ENCODE measurements at places on chromosomes 4 and X.

DNA sequence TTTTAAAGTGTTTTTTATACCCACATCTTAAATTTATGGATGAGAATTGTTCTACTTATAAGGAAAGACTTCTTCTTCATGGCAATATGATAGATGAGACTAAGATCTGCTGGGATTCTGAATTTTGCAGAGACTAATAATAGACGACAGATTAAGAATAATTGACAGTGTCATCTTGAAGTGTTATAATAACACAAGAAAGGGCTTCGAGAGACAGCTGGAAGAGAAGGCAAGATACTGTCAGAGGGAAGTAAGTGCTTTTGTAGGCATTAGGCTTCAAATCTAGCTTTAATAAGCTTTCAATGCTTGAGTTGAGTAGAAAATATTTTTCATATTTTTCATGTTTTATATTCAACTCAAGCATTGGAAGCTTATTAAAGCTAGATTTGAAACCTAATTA lies 797.6 kb upstream of the PABPC4L start:
- H3K27me3 ChIP-seq: no peaks in the 10 kb centered on the region
- no peak for ATAC-seq
- H3K4me1 ChIP-seq: no peaks in the 10 kb centered on the region
- no peak overlapping the region for H3K27ac ChIP-seq
- no peak overlapping the region for H3K4me3 ChIP-seq

DNA sequence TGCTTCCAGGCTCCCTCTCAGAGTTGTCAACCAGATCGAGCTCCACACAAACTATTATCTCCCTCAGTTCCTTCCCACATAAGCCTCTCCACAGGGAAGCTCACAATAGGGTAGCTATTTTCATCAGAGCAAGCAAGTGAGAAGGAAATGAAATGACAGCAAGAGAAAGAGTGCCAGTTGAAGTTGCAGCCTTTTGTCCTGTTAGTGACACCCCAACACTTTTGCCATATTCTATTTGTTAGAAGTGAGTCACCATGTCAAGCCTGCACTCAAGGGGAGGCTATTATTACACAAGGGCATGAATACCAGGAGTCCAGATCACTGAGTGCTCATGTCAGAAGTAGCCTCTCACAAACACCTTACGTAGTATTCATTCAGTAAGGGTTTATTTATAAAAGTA lies 266.3 kb upstream of the NOCT start:
- H3K27me3 ChIP-seq: no peaks in the 10 kb centered on the region
- no peaks in the 10 kb centered on the region for H3K4me1 ChIP-seq
- H3K4me3 ChIP-seq: no peak overlapping the region
- no peak for ATAC-seq
- no peaks in the 10 kb centered on the region for H3K36me3 ChIP-seq
- no peak overlapping the region for H3K27ac ChIP-seq

GRCh38 chr4:30832639-30833038 lies 112.5 kb downstream of the PCDH7 start:
- H3K36me3 ChIP-seq: no peaks in the 10 kb centered on the region
- no peaks in the 10 kb centered on the region for H3K27me3 ChIP-seq
- peaks cover 37% of the 10 kb centered on the region for H3K4me1 ChIP-seq
- no peak overlapping the region for H3K4me3 ChIP-seq

- no peak overlapping the region for H3K4me3 ChIP-seq
- H3K4me1 ChIP-seq: peaks cover 19% of the 10 kb centered on the region
- no peaks in the 10 kb centered on the region for H3K27me3 ChIP-seq
- ATAC-seq: no peak
Observed at GRCh38 chrX:19879181-19879580, 8.2 kb downstream of the SH3KBP1 start.

DNA sequence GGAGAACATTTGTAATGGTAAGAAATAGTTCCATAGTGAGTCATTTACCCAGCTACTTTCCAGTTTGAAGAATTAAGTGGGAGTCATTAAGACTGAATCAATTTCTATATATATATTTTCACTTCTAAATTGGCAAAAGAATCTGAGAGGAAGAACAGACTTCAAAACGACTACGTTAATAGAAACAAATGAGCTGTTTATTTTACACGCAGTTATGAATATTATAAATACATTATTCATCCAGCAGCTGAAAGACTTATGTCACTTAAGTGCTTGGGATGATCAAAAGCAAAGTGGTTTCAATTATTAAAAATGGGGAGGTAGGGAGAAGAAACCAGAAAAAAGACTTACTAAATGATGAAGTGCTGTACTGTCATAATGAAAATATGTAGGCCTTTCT lies 260.5 kb upstream of the DDX53 start:
- no peaks in the 10 kb centered on the region for H3K27me3 ChIP-seq
- no peaks in the 10 kb centered on the region for H3K4me1 ChIP-seq
- no peak overlapping the region for H3K27ac ChIP-seq
- no peak for ATAC-seq
- no peaks in the 10 kb centered on the region for H3K36me3 ChIP-seq
- no peak overlapping the region for H3K4me3 ChIP-seq

GRCh38 chrX:114798907-114799306 lies 215.0 kb downstream of the HTR2C start:
- H3K4me3 ChIP-seq: no peak overlapping the region
- ATAC-seq: no peak
- H3K27me3 ChIP-seq: no peaks in the 10 kb centered on the region
- no peaks in the 10 kb centered on the region for H3K36me3 ChIP-seq

Data from gastroesophageal sphincter (tissue), 4 donors.